ENCODE measurements at places on chromosomes 3 and 15. TPM values are rescaled to one million over a fixed set of nuclear protein-coding genes. Genes with fewer than 3 reads are reported as not detected.

Gene DUOX2
- total RNA-seq, result 0.16 TPM

Gene FBXO40
- not detected for total RNA-seq

Gene VILL
- total RNA-seq, result 6.0 TPM

Gene PYGO1
- 14.5 TPM for total RNA-seq

Gene MEIS2
- 85.0 TPM for total RNA-seq

Gene VPS13C
- total RNA-seq, result 103 TPM

Gene POPDC2
- 181 TPM for total RNA-seq

Gene ANKUB1
- not detected for total RNA-seq

Gene RBPMS2
- 23.9 TPM for total RNA-seq

- DNase-seq, result no peak
Measured at GRCh38 chr15:64343841-64344240, 12.1 kb downstream of the CSNK1G1 start.

DNA sequence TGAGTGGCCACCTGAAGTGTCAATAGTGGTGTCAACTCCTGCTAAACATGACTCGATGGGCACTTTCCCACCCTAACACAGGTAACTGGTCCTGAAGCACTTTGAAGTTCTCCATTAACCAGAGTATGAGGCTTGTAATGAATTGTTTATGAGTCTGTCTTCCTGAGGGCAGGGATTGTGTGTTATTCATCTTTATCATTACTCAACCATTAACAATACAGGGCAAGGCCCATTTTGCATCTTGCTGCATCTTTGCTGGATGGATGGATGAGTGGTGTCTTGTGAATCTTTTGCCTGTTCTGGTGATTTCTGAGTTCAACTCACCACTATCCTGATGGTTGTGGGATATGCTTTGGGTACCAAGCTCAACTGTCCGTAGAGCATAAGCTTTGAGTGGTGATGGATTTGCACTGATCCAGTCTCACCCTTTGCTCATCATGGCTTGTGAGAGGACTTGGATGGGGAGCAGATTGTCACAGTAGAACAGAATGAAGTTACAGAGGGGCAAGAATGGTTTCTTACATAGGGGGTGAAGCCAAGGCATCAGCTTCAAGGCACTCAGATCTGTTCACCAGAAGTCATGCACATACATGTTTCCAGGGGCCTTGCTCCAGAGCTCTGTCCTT lies 22.3 kb upstream of the EPB42 start:
- DNase-seq, result no peak

DNA sequence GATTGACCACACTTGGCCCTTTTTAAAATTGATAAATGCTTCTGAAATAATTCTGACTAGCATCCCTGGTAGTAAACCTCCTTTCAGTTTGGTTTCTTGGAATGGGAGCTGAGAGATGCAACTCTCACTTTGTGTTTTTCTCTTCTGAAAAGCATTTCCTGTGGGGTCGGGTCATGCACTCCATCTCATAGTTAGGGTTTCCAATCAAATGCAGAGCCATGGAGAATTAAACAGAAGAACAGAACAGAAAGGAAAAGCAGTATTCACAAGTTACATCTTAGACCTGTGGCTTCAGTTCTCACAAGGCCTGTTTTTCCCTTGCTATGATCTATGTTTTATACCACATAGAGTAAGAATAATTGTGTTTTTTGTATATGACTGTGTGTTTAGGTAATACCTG lies 39.7 kb downstream of the SENP2 start:
- no peak for DNase-seq

- peak; percentile 32 for DNase-seq
Measured at GRCh38 chr3:52433996-52434479, 10.9 kb downstream of the SEMA3G start.

All from sigmoid colon (tissue), 7 donors.